WERI-Rb-1 (cell line): ENCODE measurements at places on chromosomes 5 and 9.

- no peak for DNase-seq
Observed at GRCh38 chr5:78397831-78398230, 37.4 kb downstream of the SCAMP1 start.

DNA sequence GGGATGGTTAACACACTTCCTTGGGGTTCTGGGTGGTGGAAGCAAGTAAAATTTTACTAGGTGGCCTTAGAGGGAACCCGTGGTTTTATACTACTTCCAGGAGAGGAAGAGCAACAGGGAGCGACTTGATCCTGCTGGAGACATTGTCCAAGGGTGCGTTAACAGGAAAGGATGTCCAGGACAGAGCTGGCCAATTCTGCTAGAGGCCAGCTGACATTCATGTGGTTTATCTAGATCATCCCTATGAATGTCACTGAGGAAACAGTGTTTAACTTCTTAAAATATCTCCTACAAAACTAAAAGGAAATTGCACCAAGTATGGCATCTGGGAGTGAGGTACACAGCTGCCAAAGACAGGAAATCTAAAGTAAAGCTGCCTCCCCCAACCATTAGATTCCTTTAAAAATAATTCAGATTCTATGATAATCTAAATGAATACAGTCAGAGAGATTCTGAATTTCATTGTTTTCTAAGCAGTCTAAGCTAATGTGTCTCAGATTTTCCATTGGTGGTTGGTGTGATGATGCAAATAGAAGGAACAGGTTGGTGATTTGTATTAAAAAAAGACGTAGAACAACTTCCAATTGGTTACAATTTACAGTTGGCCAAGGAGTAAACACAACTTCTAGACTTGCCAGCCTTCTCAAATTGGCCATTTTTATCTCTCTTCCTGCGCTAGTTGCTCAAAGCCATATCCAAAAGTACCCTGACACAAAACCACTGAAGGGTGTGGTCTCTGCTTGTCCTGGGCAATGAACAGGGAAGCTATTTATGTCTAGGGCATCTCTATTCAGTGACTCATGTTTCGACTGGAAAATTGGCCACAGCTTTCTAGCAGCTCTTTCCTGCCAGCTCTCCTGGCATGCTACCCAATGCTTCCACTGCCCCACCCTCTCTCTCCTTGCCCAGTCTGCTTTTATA lies 574.7 kb upstream of the MEF2C start:
- DNase-seq = no peak

DNA sequence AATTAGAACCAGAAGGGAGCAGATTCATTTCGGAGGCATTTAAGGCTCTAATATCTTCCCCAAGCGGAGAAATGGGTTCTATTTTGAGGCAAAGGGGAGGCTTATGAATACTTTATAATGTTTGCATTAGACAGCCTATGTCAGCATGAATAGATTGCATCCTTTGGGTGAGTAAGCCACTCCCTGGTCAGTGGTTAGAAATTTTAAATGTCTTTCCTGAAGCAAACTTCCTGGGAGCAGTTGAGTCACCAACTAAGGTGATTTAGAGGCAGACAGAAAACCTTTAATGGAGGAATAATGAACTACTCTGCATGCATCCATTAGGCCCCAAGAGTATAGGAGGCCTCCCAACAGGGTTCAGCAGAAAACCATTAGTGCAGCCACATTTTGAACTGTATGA lies 204.9 kb downstream of the ELAVL2 start:
- DNase-seq = no peak

GRCh38 chr9:127803507-127804352 lies 1.0 kb downstream of the FPGS start:
- DNase-seq = no peak

- no peak for DNase-seq
Observed at GRCh38 chr9:133257465-133257956, 17.5 kb downstream of the ABO start.

DNA sequence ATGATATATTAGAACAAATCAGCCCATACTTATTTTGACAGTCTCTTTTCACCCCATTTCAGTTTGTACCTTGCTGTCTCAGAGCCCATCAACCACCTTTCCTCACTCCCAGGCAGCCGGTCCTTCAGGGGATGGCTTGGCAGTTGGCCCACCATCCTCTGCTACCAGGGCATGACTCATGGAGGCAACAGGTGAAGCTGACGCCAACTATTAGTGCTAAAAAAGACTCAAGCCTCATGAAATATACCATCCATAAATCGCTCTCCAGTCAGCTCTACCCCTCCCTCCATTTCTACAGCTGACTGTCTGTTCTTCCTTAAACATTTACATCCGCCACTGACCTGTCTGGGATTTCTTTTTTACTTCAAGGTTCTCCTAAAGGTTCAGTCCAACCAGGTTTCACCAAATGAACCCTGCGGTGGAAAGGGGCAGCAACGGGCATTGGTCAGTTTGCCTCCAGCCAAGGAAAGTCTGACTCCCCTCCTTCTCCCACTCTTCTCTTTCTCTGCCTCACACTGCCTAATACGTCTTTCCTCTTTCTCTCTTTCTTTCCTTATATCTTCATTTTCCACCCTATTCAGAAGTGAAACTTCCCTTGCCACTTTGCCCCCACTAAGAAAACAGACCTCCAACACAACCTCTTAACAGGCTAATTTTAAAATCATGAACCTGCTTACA lies 439.1 kb downstream of the RAB3C start:
- no peak for DNase-seq

GRCh38 chr9:120441426-120442307 lies 138.3 kb downstream of the CDK5RAP2 start:
- no peak for DNase-seq

DNA sequence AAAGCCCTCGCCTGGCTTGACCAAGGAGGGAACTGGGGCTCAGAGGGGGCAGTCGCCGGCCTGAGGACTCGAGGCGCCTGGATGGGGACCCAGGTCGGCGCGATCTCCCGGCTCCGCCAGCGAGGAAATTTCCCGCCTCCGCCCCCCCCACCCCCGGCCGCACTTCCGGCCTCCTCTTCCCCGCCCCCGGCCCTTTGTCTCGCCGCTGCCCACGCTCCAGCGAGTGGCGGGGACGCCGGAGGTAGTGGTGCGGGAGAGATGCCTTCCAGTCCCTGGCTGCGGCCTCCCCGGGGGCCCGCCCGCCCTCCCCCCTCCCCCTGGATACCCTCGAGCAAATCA lies 448 bp upstream of the GPRIN1 start:
- peak; percentile 56 for DNase-seq

GRCh38 chr9:12826924-12827565 lies 52.2 kb downstream of the LURAP1L start:
- DNase-seq = no peak
